ENCODE measurements at places on chromosomes 2 and 18.

DNA sequence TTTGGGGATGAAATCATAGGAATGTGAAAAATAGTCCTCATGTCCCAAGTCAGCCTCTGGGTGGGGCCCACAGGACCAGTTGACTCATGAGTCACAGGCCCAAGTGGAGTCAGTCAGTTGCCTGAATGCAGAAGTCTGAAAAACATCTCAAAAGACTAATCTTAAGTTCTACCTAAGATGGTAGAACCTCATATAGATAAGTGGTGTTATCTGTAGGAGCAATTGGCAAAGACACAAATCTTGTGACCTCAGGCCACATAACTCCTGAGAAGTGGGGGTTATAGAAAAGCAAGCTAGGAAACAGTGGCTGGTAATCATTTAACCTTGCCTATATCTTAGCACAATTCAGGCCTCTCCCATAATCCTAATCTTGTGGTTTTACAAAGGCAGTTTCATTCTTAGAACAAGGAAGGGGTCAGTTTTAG lies 257.1 kb upstream of the SPOPL start:
- no peak for DNase-seq

DNA sequence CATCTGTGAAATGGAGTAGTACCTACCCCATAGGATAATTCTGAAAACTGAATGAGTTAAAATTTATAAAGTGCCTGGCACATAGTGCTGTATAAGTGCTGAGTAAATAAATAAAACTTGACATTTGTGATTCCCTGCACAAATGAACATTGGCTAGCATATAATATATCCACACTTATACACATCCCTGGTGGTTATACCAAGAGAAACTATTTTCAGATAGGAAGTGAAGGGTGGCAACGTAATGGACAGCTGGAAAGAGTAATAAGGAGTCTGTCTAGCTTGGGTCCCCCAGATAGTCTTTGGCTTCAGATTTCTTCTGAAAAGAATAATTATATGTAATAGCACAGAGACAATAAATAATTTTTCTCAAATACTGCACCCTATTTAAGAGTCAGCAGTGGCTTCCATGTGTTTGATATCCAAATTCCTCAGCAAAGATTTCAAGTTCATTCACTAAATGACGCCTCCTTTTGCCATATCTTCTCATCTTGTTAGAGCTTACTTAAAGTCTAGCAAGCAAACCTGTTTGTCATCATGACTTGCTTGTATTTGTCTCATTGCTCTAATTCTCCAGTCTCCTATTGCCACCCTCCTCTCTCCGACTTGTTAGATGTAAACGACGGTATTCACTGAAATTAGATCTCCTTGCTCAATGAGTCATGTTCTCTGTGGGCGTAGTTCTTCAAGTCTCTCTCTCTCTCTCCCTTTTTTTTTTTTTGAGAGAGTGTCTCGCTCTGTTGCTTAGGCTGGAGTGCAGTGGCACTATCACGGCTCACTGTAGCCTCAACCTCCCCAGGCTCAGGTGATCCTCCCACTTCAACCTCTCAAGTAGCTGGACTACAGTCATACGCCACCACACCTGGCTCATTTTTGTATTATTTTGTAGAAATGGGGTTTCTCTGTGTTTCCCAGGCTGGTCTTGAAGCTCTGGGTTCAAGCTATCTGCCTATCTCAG lies 8.7 kb upstream of the ADGRF3 start:
- DNase-seq: no peak

DNA sequence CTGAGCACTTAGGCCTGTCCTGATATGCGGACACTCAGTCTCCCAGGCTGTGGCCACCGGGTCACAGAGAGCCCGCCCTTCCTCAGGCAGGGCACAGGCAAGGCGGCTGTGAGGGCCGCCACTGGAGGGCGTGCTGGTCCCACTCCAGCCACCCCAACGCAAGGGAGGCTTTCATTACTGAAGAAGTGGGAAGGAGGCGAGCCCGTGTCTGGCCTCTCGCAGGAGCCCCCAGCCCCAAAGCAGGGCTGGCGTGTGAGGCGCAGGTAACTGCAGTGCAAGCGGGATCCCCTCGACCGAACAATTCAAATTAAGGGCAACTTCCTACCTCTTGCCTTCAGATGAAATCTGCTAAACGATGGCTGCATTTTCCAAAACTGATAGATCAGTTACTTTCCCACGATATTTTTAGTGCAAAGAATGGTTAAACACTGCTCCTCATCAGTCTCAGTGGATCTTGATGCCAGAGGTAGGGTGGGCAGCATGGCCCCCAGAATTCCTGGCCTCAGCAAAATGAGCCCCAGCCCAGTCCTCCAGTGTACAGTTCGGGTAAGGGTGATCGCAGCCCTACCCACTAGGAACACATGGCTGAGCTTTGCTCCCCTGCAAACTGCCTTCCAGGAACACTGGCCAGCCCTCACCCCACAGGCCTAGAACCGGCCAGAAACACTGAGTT lies 97.2 kb downstream of the SEPTIN10 start:
- DNase-seq: no peak

GRCh38 chr18:63552581-63552980 lies 10.4 kb downstream of the SERPINB12 start:
- DNase-seq: no peak

GRCh38 chr2:158774681-158775080 lies 20.4 kb upstream of the DAPL1 start:
- DNase-seq: no peak

DNA sequence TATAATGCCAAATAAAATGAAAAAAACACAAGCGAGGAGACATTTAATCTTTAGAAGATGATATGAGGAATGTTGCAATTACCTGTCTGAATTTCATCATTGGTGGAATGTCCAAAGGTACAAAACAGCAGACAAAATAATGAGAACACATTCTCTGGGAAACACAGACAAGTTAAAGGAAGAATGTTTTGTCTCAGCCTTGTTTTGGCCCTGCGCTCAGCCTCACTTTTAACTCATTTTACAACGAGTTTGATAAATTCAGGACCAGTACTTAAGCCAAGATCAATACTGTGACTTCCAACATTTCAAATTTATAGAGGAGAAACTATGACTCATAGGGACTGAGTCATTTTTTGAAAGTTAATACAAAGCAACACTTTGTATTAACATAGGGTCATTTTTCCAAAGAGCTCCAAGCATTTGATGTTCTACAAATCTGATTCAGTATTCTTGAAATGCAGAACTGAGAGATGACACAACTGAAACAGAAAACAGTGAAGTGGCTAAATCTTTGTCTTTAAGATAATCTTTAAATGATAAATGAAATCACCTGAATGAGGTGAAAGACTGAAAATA lies 833.2 kb upstream of the CHAC2 start:
- DNase-seq: no peak

GRCh38 chr2:10810202-10811161 lies 2.1 kb downstream of the PDIA6 start:
- no peak for DNase-seq

GRCh38 chr2:46550686-46551404 lies 71.5 kb downstream of the TMEM247 start:
- no peak for DNase-seq

DNA sequence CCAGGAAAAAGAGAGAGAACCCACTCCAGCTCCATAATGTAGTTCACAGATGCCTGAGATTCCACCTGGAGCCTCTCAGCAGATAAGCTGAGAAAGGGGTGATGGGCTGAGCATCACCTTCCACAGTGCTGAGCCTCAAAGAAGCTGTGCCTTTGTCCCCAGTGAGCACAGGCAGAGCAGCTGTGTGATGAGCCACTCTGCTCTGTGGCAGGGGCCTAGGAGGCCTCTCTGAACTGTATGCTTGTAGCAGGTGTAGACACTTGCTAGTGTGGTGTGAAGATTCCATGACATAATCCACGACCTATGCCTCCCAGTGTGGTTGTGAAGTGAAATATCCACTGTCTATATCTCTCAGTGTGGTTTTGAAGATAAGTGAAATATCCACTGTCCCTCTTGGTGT lies 70.4 kb upstream of the MGAT4A start:
- no peak for DNase-seq

DNA sequence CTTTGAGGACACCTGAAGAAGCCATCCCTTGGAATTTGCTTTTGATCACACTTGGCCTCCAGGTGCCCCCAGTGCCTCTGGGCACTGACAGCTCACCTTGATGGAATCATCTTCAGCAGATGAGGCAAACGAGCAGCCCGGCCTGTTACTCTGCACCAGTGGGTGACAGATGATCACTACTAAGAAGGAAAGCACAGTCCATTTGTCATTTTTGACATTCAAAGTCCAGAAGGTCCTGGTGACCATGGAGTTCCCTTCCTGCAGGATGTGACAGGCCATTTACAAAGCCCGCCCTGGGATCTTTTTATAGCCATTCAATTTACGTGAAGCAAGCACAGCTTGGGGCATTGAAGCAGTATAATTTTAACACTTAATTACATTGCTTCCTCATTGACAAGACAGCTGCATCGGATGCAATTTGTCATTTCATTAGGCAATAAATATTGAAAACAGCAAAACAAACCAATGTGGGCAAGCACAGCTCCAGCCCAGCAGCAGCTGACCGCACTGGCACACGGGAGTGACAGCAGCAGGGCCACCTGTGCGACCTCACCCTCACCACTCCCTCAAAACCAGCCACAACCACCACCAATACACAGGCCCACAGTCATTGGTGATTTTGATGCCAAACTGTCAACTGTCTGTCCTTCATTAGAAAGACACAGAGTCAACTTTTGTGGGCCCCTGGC lies 76.0 kb upstream of the SLC66A3 start:
- DNase-seq: no peak

DNA sequence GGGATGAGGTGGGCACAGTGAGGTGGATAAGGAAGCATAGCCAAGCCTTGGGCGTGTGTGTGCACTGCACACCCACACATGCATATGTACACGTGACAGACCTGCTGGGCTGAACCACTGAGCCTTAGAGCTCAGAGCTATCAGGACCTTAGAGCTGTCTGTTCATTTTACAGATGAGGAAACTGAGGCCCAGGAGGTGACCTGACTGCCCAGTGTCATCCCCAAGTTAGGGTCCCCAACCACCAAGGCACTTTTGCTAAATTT lies 8.2 kb upstream of the SNED1 start:
- DNase-seq: no peak

- no peak for DNase-seq
These were observed 11.7 kb upstream of the CNGA3 start for GRCh38 chr2:98334439-98335078.

GRCh38 chr2:152330235-152330866 lies 4.6 kb upstream of the FMNL2 start:
- DNase-seq: no peak

DNA sequence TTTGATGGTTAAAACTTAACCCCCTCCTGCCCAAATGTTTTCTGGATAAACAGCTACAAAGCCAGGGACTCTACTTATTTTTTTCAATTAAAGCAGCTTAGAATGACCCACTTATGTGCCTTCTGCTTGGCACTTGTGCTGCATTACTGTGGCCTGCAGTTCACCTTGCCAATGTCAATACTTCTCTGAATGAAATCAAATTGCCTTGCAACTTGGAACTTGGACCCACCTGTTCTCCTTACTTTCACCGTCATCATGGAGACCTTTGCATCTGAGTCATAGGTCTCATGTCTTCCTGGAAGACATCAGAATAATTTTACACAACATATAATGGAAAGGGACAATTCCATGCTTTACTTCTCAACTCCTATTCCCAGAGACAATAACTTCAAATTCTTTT lies 92.1 kb upstream of the FHL2 start:
- DNase-seq: no peak

DNA sequence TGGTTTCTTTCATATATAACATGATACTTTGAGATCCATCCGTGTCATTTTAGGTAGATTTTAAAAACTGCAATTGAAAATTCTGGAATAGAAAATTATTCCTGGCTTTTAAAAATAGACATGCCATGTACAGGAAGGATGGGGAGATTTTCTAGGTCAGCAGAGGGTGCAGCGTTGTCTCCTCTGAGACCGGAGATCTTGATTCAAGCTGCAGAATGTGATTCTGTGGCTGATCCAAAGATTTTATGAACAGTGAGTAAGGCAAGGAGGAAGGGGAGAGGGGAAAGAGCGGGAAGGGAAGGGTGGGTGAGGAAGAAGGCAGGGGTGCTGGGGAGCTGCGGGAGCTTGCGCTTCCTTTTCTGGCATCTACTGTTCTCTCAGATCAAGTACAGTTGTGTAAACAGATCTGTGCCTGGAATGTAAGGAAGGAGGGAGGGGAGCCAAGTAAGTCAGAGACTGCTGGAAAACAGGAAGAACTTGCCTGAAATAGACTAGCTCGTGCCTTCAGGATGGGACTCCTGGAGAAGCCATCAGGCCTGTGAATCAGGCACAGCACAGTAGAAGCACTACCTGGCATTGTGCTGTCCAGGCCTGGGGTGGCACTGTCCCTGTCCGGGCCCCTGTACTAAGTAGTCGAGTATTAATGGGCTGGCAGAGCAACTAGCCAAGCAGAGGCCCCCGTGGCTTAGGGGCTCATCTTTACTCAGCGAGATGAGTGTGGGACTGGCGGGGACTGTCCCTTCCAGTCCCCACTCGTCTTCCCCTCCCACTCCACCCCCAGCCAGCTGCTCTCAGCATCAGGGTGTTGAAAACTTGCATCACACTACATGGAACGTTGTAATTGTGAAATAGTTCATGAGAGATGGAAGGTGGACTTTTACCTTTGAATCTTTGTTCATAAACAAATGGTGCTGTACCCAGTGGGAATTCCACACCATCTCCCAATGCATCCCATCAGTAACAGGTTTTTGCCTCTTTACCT lies 163.5 kb downstream of the UXS1 start:
- no peak for DNase-seq

DNA sequence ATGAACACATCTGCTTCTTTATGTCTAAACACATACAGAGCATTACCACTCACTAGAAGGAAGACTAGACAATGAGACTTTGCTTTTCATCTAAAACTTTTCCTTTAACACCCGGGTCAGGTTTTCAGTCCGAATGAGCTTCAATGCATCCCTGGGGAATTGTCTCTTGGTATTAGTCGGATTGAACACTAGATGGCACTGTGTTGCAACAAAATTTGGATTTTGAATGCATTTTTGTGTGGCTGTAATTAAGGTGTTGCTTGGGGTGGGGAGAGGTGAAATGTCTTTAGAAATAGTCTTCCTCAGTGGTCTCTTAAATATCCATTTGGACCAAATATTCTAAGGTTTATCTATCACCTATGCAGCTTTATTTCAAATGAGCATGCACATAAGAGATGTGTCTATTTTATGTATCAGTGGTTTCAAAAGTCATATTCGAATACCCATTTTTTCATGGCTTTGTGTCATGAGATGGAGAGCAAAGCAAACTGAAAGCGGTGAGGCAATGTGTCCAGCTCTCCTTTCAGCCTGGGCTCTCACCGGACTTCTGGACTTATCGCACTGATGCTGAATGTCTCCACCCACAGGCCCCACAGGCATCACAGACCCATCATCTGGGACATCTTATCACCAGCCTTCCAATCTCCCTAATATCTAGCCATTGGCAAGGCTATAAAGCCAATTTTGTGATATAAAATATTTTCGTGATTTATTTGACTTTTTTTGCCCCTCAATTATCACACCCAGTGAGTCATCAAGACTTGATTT lies 510.3 kb downstream of the RNF144A start:
- DNase-seq: no peak

DNA sequence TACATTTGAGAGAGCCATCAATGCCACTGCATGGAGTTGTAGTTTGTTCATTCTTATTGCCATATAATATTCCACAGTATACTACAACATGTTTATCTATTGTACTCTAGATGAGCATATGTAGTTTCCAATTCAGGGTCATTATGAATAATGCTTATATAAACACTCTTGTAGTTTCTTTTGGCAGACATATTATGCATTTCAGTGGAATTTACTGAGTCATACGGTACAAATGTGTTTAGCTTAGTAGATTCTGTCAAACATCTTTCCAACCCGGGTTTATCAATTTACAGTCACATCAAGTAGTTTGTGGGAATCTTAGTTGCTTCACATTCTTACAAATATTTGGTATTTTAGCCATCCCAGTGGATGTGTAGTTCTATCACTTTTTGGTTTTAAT lies 161.1 kb downstream of the KCNH7 start:
- DNase-seq: no peak

- DNase-seq: no peak
These were observed 663.6 kb upstream of the NRXN1 start for GRCh38 chr2:51695531-51695930.
